ENCODE measurements at places on chromosomes 1 and 21. TPM values are rescaled to one million over a fixed set of nuclear protein-coding genes. Genes with fewer than 3 reads are reported as not detected.

The ALG14 gene
- 19.4 TPM for total RNA-seq

The VCAM1 gene
- 7.4 TPM for total RNA-seq

The VWA5B1 gene
- total RNA-seq: 0.29 TPM

The GPATCH2 gene
- 12.2 TPM for total RNA-seq

The ANKRD35 gene
- 0.59 TPM for total RNA-seq

The SZT2 gene
- total RNA-seq: 34.8 TPM

The ZNF670 gene
- total RNA-seq: 2.6 TPM

The MSH4 gene
- 0.16 TPM for total RNA-seq

- H3K27me3 ChIP-seq: no peaks in the 10 kb centered on the region
- DNase-seq: no peak
- H3K4me3 ChIP-seq: no peak overlapping the region
- no peaks in the 10 kb centered on the region for H3K4me1 ChIP-seq
- no peak overlapping the region for H3K27ac ChIP-seq
Measured at GRCh38 chr1:98287626-98288025, 366.8 kb upstream of the DPYD start.

GRCh38 chr1:19397217-19397945 lies 85.3 kb downstream of the SLC66A1 start:
- H3K36me3 ChIP-seq: no peaks in the 10 kb centered on the region
- H3K4me1 ChIP-seq: no peaks in the 10 kb centered on the region
- no peaks in the 10 kb centered on the region for H3K27me3 ChIP-seq

GRCh38 chr1:91779548-91780021 lies 106.4 kb downstream of the TGFBR3 start:
- no peaks in the 10 kb centered on the region for H3K36me3 ChIP-seq
- DNase-seq: no peak
- no peaks in the 10 kb centered on the region for H3K4me1 ChIP-seq

DNA sequence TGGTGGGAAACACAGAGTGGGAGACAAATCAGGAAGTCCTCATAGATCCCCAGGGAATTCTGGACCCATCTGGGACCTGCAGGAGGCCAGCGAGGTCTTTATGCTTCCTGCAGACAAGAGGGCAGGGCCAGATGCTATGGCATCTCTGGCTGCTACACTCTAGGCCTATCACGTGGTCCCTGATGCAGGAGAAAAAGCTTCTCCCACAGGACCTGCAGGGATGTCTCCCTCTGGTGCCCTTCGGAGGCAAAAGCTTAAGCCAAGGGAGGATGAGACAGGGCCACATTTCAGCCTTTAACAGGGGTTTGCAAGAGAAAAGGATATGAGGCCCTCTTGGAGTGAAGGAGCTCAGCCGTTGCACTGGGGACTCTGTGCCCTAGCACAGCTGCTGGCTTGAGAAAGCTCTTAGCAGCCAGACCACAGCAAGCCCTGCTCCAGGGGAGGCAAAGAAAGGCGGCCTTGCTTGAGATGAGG lies 243.0 kb downstream of the C1orf94 start:
- no peak for DNase-seq
- no peaks in the 10 kb centered on the region for H3K36me3 ChIP-seq

DNA sequence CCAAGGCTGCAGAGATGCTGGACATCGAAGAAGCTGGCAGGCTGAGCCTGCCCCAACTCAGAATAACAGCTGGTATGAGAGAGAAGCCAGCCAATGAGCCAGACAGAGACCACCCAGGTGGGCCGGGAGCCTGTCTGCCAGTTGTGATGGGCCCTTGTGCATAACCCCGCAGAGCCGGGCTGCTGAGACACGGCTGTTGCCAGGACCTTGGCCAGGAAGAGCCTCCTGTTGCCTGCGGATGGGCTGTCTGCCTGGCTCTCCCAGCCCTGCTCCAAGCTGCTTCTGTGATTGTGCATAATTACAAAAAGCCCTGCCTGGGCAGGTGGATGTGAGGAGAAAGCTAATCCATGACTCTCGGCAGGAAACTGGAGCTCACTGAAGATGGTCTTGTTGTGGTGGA lies 126.5 kb downstream of the CAPN8 start:
- H3K4me1 ChIP-seq: no peaks in the 10 kb centered on the region
- no peak overlapping the region for H3K4me3 ChIP-seq
- DNase-seq: no peak
- H3K36me3 ChIP-seq: no peaks in the 10 kb centered on the region
- H3K27me3 ChIP-seq: no peaks in the 10 kb centered on the region

- no peak for DNase-seq
- H3K36me3 ChIP-seq: no peaks in the 10 kb centered on the region
- H3K4me3 ChIP-seq: no peak overlapping the region
Measured at GRCh38 chr1:47745715-47746609, 251.2 kb downstream of the TRABD2B start.

GRCh38 chr1:171817511-171818265 lies 23.6 kb upstream of the DNM3 start:
- H3K27me3 ChIP-seq: no peaks in the 10 kb centered on the region
- no peak overlapping the region for H3K4me3 ChIP-seq
- H3K36me3 ChIP-seq: no peaks in the 10 kb centered on the region

DNA sequence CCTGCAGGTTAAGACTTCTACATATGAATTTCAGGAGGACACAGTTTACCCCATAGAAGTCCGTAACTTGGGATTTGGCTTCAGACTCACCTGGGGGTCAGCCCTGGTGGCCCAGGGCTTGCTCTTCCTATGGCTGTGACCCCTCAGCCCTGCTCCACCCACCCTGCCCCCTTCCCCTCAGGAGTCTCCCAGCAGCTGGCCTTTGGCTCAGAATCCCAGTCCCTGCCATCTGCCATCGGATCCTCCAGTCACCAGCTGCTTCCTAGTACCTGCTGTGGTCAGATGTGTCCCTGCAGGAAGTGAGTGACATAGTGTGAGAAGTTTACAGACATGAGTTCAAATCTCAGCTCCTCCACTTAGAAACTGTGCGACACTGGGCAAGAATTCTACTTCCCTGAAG lies 332.6 kb downstream of the NPHP4 start:
- H3K4me1 ChIP-seq: no peaks in the 10 kb centered on the region
- no peak for DNase-seq
- H3K4me3 ChIP-seq: no peak overlapping the region
- no peaks in the 10 kb centered on the region for H3K36me3 ChIP-seq
- H3K27me3 ChIP-seq: no peaks in the 10 kb centered on the region

GRCh38 chr1:154344977-154345837 lies 19.9 kb downstream of the ATP8B2 start:
- peak; percentile 62 for DNase-seq
- no peak overlapping the region for H3K27ac ChIP-seq
- no peak overlapping the region for H3K4me3 ChIP-seq
- H3K36me3 ChIP-seq: no peaks in the 10 kb centered on the region
- H3K4me1 ChIP-seq: no peaks in the 10 kb centered on the region

DNA sequence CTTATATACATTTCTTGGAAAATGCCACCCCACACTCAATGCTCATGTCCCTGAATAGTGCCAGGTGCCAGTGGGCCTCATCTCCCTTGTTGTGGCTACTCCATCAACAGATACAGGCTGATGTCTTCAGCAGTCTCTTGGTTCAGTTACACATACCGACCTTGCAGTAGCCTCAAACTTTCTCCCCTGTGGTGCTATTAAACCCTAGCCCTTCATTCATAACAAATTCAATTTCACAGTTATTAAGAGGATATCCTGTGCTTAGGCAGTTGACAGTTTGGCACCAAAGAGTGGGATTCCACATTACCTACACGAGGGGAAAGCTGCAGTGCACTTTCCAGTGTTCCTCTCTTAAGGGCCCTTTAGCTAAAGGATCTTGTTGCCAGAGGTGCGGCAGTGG lies 35.9 kb upstream of the CAMK1G start:
- no peak for DNase-seq
- no peaks in the 10 kb centered on the region for H3K4me1 ChIP-seq
- no peaks in the 10 kb centered on the region for H3K27me3 ChIP-seq
- H3K36me3 ChIP-seq: no peaks in the 10 kb centered on the region
- H3K4me3 ChIP-seq: no peak overlapping the region
- H3K27ac ChIP-seq: no peak overlapping the region

GRCh38 chr1:180811886-180812285 lies 100.8 kb upstream of the KIAA1614 start:
- H3K4me1 ChIP-seq: no peaks in the 10 kb centered on the region
- H3K27ac ChIP-seq: no peak overlapping the region
- no peak overlapping the region for H3K4me3 ChIP-seq
- DNase-seq: no peak
- no peaks in the 10 kb centered on the region for H3K27me3 ChIP-seq

DNA sequence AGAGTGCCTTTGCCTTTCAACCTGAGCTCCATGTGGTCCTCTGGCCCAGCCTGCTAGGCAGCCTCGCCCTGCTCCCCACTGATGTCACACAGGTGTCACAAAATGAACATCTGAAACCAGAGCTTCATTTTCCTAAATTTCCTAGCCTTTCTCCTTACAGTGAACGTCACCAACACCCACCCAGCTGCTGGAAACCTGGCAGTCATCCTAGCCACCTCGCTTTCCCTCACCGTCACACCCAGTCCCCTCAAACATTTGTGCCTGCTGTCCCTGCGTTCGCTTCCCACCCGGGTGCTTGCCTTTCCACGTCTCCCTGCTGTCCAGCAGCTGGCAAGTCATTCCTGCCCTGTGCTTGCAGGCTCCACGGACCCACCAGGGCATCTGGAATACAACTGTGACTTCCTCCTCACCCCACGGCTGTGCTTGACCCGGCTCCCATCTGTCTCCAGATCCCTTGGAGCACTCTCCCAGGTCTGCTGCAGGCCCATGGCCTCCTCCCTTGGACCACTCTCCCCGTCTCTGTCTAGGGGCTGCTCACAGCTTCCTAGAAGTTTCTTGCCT lies 23.5 kb downstream of the ADARB1 start:
- no peaks in the 10 kb centered on the region for H3K36me3 ChIP-seq
- H3K27me3 ChIP-seq: no peaks in the 10 kb centered on the region
- no peak overlapping the region for H3K27ac ChIP-seq
- no peak overlapping the region for H3K4me3 ChIP-seq
- no peaks in the 10 kb centered on the region for H3K4me1 ChIP-seq

DNA sequence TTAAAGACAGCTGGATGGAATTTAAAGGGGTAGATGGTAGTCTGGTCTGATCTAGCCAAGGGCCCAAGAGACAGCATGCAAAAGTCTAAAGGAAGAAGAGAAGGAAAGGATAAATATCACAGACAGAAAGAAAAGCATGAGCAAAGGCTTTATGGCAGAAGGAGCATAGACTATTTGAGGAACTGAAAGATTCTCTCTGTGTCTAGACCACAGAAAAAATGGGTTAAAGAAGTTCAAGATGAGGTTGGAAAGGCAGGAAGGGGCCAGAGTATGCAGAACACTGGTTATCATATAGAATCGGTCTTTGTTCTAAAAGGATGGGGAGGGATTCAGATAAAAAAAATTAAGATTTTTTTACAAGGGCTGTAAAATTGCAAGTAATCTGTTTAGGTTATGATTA lies 136.8 kb upstream of the SGIP1 start:
- H3K4me1 ChIP-seq: no peaks in the 10 kb centered on the region
- DNase-seq: no peak
- no peaks in the 10 kb centered on the region for H3K36me3 ChIP-seq
- H3K27ac ChIP-seq: no peak overlapping the region
- no peak overlapping the region for H3K4me3 ChIP-seq
- H3K27me3 ChIP-seq: no peaks in the 10 kb centered on the region

GRCh38 chr1:210117198-210117597 lies 115.4 kb upstream of the SERTAD4 start:
- DNase-seq: no peak
- H3K4me1 ChIP-seq: no peaks in the 10 kb centered on the region
- no peaks in the 10 kb centered on the region for H3K36me3 ChIP-seq
- no peak overlapping the region for H3K27ac ChIP-seq
- no peaks in the 10 kb centered on the region for H3K27me3 ChIP-seq

DNA sequence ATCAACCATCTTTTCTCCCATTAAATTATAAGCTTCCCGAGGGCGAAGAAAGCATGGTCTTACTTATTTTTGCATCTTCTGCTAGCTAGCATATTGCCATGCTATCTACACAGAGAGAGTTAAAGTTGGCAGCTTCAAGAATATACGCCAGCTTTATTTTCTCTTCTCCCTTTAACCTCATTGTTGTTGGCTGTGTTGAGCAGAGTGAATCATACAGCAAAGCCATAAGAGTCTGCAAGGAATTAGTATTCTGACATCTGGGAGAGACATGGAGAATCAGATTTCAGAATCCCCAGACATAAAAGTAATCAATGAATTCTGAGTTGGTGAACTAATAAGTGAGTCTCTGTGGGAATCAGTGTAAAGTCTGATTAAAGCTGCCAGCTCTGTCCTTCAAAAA lies 649.6 kb upstream of the PTBP2 start:
- no peak overlapping the region for H3K27ac ChIP-seq
- no peaks in the 10 kb centered on the region for H3K36me3 ChIP-seq
- H3K4me1 ChIP-seq: no peaks in the 10 kb centered on the region
- no peak overlapping the region for H3K4me3 ChIP-seq

DNA sequence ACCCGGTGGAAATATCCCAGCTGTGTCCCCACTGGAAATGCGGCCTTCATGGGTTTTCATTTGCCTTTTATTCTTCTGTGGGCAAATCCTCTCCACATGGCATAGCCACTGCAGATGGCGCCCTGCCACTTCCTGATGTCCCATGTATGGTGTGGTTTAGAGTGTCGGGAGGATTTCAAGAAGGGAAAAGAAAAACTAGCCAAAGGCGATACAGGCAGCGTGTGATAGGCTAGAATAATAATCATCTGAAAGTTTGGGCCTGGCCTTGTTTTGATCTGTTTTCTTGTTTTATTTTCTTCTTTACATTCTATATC lies 123.6 kb downstream of the PEX14 start:
- no peak for DNase-seq
- H3K4me1 ChIP-seq: no peaks in the 10 kb centered on the region
- H3K36me3 ChIP-seq: no peaks in the 10 kb centered on the region

- no peak overlapping the region for H3K27ac ChIP-seq
- H3K4me3 ChIP-seq: no peak overlapping the region
Measured at GRCh38 chr1:72063364-72064044, 218.8 kb downstream of the NEGR1 start.

DNA sequence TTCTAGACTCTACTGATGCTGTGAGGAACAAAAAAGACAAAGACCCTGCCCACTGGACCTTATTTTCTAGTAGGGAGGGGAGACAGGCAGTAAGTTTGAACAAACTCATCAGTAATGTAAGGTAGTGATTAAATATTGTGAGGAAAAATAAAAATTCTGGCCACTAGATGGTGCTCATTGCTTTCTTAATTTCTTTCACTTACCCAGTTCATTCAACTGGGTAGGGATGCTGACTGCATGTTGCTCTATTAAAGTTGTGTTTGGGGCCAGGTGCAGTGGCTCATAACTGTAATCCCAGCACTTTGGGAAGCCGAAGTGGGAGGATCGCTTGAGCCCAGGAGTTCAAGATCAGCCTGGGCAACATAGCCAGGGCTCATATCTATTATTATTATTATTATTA lies 6.3 kb upstream of the KYAT3 start:
- H3K36me3 ChIP-seq: no peaks in the 10 kb centered on the region
- no peak for DNase-seq
- no peaks in the 10 kb centered on the region for H3K27me3 ChIP-seq
- no peaks in the 10 kb centered on the region for H3K4me1 ChIP-seq
- no peak overlapping the region for H3K4me3 ChIP-seq

- no peak overlapping the region for H3K27ac ChIP-seq
- H3K27me3 ChIP-seq: no peaks in the 10 kb centered on the region
- no peak overlapping the region for H3K4me3 ChIP-seq
- H3K36me3 ChIP-seq: no peaks in the 10 kb centered on the region
- H3K4me1 ChIP-seq: peaks cover 3% of the 10 kb centered on the region
Measured at GRCh38 chr21:36325373-36326010, 5.5 kb downstream of the MORC3 start.
